Activated gamma-delta T cell treated with Interleukin-2 at 50 U/mL for 16 hours (primary cell): ENCODE measurements at places on chromosomes 11 and 22.

GRCh38 chr11:71454470-71455113 is 1.6 kb downstream of the NADSYN1 start:
- peak; percentile 28 for DNase-seq

DNA sequence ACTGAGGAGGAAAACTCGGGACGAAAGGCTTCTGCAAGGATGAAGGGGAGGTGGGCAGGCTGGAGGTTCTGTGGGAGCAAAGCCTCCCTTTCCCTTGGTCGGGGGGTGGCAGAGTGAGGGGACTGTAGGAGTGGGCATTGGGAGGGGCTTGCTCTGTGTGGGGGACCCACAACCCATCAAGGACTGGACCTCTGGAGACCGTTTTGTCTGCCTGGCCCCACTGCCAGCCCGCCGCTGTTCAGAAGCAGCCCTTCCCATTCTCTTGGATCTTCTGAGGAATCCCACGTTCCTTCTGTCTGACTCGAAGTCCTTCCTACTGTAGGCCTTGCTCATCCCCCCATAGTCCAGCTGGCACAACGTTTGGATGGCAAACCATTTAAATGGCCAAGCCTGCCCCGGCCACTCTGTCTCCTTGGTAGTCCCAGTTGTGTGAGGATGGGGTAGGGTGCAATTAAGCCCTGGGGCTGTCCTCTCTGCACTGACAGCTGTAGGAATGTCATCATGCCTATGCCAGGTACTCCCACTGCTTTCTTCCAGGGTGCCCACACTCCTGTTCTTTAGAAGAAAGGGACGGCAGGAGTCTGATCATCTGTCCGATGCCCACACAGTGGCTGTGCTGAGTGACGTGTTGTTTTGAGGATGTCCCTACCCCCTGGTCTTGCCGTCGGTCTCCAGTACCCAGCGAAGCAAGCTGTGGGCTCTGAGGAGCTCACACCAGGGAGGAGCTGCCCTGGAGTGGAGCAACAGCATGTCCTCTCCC is 17.0 kb upstream of the NECTIN1 start:
- no peak for DNase-seq

DNA sequence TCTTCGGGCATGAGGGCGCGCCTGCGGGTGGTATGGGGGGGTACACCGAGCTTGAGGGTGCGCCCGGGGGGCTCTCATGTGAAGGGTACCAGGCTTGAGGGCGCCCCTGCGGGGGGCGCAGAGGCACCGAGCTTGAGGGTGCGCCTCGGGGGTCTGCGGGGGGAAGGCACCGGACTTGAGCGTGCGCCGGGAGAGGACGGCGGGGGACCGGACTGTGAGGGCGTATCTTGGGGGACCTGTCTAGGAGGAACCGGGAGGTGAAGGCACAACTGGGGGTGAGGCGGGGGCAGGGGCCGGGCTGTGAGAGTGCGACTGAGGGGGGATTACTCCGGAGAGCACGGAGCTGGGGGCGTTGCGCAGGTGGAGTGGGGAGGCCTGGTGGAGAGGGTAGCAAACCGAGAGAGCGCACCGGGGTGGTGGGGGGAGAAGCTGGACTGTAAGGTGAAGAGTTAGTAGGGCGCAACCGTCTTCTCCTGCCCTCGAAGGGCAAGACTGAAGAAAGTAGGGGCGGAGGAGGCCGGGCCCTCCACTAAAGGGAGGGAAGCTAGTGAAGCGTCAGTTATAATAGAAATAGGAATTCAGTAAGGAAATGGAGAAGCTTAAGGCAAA is 1.1 kb upstream of the DDX6 start:
- DNase-seq, result peak; percentile 33

- peak; percentile 62 for DNase-seq
Observed at GRCh38 chr22:42649246-42650099, at the start of gene CYB5R3. Gene CYB5R3, minus strand, starts transcription at chr22:42649392. Its CDS starts 77 bp downstream, at chr22:42649315.

- no peak for DNase-seq
Observed at GRCh38 chr11:100010393-100010792, 676.7 kb upstream of the ARHGAP42 start.

DNA sequence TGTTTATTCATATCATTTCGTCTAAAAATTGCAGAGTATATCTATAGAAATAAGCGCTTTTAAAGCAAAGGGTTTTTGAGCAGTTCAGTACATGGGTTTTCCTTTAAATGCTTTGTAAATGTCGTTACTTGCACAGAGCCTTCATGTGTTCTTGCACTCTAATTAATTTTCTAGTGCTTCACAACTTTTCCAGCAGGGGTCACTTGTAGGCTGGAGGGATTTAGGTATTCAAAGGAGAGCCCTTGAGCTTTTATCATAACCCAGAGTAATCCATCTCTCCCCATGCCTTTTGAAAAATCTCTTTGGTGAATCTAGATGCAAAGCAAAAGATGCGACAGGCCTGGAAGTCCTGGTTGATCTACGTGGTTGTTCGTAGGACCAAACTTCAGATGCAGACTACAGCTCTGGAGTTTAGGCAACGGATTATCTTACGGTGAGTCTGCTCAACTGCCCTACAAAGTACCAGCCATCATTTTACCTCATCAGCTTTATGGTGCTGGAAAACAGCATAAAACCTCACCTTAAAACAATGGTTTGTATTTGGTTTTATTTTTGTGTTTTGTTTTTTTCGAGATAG is 60.4 kb downstream of the SFI1 start:
- no peak for DNase-seq

GRCh38 chr22:50190182-50190940 is 4.6 kb downstream of the TRABD start:
- DNase-seq, result peak; percentile 81

GRCh38 chr11:45225277-45225676 is 60.9 kb downstream of the SYT13 start:
- no peak for DNase-seq

DNA sequence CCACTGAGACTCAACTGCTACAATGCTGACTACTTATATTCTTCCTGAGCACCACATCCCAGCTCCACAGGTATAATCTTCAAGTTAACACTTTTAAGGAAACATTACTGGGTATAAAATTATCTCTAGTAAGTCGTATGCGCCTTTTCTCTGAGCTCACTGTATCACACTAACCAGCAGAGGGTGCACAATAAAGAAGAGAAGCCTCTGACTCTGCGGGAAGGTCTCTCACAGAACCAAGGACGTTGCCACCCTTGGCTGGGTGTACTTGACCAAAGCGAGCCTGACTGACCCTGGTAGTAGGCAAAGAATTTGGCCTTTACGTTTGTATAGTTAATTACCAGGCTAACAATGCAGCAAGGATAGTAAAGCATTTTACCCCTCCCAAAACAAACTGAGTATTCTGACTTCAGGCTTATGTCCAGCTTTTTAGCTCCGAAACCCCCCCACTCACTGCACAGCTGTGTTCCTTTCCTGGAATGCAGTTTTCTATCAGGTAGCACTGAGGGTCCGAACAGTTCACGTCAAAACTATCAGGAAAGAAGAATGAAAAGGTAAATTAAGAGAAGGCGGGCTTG is at the start of gene BTBD18:
BTBD18 (minus strand) TSS at position 144 of the 578 bp plus-strand sequence. CDS start 631 bp downstream, outside the sequence.
- DNase-seq, result no peak

GRCh38 chr22:49087716-49088601 is 739.7 kb downstream of the BRD1 start:
- DNase-seq, result no peak

DNA sequence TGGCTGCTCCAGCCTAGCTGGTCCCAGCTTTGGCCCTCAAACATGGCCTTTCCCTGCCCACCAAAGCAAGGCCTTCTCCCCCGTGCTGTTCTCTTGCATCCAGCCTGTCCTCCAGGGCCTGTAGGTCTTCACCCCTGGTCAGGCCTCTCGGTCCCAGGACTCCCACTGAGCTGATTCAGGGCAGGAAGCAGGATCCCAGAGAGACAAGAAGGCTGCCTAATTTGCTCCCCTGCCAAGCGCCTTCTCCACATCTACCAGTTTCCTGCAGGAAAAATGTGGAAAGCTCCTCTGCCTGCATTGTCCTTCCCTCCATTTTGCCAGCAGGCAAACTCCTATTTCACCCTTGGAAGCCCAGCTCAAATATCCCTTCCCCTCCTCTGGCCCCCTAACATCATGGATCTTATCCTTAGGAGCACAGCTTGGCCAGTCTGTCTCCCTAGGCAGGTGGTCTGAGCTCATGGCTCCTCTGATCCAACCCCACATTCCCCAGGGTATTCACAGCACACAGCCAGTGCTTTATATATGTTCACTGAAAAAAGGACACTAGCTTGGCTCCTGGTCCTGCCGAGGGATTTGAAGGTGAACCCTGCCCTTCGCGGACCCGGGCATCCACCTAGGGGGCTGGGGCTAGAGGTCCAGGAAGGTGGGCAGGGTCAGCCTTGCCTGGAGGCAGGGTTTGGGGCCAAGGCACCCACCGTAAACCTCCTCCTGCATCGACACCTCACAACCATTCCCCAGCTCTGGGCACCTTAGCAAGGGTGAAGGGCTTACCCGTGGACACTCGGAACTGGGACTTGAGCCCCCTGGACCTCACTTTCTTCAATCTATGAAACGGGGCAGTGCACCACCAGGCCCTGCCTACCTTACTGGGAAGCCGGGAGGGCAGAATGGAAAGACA is 968 bp downstream of the RHBDD3 start:
- no peak for DNase-seq

GRCh38 chr22:44098966-44099530 is 74.9 kb downstream of the PARVB start:
- DNase-seq, result no peak

- no peak for DNase-seq
Observed at GRCh38 chr11:130159657-130160497, at the start of gene ST14. Gene ST14, plus strand, starts transcription at chr11:130159782. Its CDS starts 198 bp downstream, at chr11:130159980.

GRCh38 chr11:44829838-44830237 is 103.1 kb downstream of the TSPAN18 start:
- no peak for DNase-seq

- no peak for DNase-seq
Observed at GRCh38 chr11:19703211-19703610, 9.4 kb upstream of the NAV2 start.

DNA sequence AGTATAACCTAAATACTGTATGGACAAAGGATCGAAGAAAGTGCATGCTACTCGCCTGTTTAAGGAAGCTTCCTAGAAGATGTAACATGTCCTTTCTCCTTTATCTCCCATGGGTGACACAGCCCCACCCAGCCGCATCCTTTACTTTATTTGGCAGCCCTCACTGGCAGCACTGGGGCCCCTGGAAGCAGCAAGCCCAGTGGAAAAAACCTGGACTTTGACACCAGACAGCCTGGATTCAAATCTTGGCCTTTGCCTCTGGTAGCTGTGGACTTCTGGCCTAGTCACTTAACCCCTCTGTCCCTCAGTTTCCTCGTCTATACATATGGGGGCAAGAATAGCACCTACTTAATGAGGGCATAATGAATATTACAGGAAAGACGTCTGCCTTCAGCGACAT is 67.1 kb downstream of the MYEOV start:
- no peak for DNase-seq

DNA sequence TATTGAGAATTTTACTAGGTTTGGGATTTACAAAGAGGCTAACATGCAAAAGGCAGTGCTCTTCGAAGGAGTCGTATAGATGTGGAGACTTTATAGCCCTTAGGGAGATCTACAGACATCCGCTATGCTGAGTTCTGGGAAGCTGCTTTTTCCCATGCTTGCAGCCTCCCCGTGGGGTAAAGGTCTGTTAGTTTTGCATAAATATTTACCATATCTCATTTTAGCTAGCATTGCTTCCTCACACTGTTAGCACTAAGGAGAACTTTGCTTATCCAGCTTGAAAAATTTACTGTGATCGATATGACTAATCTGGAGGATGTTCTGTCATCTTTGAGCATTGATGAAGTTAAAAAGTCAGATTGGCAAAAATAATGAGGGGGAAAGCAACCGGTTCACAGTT is 18.6 kb downstream of the ARHGEF12 start:
- no peak for DNase-seq

DNA sequence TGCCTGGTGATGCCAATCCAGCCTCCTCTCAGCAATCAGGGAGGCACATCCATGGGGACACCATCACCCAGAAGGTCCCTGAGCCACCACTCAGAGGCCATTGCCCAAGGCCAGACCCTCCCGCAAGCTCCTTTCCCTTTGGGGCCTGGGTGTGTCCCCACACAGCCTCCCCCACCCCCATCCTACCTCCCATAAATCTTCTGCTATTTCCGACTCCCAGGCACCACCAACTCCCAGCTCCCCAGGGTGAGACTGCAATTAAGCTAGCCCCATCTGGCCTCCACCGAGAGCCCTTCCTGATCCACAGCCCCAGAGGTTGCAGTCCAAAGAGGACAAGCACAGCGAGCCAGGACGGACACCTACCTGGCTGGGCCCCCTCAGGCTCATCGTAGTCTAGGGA is 6.3 kb downstream of the ARHGAP1 start:
- no peak for DNase-seq

DNA sequence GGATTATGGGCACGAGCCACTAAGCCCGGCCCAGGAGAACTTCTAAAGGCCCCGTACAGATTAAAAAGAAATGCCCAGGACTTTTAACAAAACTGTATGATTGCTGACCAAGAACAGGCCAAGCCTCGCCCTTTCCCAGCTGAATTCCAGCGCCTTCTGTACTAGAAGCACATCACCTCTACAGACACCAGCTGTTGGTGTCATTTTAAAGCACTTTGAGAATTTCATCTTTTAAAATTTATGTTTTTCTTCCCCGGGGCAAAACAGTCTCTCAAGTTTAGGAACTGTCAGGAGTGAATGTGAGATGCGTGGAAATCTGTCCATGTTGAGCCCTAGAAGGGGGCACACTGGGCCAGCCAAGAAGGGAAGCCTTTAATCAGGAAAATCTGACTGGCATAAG is 362.4 kb downstream of the LARGE1 start:
- DNase-seq, result no peak

GRCh38 chr11:10916665-10917064 is 58.8 kb upstream of the ZBED5 start:
- no peak for DNase-seq

DNA sequence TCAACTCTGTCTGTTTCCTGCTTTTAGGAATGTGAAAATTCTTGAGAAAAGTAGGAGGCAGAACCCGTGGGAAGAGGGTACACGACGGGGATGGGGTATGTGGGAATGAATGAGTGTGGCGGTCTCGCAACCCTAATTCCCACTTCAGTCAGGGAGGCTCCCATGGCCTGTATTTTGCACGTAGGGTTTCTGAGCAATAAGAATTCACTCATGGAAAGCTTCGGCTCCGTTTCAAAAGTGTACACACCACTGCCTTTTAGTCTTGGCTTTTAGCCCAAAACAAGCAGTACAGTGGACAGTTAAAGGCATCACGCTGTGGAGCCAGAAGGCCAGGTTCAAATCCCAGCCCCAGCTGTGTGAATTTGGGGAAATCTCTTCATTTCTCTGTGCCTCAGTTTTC is 116.7 kb downstream of the MN1 start:
- no peak for DNase-seq

DNA sequence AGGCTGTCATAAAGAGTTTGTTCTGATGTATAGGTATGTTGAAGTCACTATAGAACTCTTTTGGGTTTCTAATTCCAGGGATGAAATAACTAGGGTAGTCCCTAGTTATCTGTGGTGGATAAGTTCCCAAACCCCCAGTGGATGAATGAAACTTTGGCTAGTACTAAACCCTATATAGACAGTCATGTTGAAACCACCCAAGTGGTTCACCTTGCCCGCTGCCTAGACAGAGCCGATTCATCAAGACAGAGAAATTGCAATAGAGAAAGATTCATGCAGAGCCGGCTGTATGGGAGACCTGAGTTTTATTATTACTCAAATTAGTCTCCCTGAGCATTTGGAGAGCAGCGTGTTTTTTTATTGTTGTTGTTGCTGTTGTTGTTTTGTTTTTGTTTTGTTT is 23.8 kb upstream of the NUCB2 start:
- DNase-seq, result no peak

- peak; percentile 76 for DNase-seq
Observed at GRCh38 chr22:30390974-30391691, 3.9 kb upstream of the RNF215 start.
